Stimulated activated CD8-positive, alpha-beta memory T cell treated with anti-CD3 and anti-CD28 coated beads, Interleukin-15, amount 100 ng/mL, for 24 hours (primary cell): ENCODE measurements at places on chromosomes 2 and 18.

DNA sequence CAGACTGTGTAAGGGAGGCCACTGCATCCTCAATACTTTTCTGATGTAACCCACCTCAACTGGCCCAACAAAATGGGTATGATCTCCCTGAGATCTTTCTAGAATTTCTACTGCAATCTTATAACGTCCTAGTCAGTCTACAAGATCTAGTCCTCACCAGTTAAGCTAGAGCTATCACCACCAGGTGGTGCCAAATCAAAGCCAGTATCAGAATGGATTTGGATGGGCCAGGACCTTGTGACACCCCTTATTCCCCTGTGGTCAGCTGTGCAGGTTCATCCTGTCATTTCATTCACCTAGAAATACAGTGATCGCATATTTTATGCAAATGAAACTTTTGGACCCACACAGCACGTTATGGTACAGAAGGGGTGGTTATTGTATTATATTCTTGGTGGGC lies 90.3 kb downstream of the OLA1 start:
- DNase-seq: no peak

DNA sequence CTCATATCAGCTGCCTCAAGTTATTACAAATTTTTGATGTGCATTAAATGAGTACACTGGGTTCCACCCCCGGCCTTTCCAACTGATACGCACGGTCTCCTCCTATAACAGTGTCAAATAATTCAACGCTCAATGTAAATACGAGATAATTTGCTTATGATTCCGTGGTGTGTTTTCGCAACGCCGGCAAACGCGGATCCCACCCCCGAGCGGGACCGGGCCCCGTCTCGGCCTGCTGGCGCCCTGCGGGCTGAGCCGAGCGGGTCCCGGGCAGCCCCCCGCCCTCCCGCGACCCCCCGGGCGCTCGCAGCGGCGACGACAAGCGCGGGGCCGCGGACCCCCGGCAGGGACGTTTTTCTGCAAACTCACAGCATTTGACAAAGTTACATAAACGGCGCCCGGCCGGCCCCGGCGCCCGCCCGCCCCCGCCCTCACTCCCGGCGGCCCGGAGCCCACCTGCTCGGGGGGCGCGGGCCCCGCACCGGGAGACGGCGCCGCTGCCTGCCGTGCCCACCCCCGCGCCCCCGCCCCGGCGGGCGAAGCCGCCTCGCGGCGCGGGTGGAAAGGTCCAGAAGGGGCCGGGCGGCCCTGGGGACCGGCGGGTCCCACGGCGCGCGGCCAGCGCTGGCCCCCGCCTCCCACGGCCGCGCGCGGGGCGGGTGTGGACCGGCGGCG lies 762 bp downstream of the HDAC4 start:
- no peak for DNase-seq

- DNase-seq: no peak
Measured at GRCh38 chr2:48397846-48398245, 132.1 kb upstream of the STON1 start.

DNA sequence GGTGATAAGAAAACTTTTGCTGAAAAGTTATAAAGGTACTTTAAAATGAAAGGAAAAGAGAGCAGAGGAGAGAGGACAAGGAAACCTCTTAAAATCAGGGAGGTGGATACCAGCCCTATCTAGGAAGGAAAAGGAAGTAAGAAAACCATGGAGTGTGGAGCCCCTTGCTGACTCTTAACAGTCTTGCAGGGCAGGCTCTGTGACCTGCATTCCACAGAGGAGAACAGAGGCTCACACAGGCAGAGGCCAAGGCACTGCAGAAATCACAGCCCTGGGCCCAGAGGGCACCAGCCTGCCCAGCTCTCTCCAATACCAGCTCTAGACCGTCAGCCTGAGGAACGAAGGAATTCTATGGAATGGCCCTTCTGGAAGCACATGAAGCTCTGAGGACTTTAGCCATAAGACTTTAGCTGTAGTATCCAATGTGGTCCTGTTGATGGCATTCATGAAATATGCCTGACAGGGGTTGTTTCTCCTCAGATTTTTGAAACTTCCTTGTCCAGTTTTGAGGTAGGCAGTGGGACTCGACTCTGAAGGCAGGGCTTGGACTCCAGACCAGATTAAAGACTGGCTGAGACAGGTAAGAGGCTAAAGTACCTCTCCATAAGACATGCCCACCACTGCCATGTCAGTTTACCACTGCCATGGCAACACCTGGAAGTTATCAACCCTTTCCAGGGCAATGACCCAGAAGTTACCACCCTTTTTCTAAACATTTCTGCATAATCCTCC lies 216.3 kb downstream of the ANAPC1 start:
- no peak for DNase-seq

DNA sequence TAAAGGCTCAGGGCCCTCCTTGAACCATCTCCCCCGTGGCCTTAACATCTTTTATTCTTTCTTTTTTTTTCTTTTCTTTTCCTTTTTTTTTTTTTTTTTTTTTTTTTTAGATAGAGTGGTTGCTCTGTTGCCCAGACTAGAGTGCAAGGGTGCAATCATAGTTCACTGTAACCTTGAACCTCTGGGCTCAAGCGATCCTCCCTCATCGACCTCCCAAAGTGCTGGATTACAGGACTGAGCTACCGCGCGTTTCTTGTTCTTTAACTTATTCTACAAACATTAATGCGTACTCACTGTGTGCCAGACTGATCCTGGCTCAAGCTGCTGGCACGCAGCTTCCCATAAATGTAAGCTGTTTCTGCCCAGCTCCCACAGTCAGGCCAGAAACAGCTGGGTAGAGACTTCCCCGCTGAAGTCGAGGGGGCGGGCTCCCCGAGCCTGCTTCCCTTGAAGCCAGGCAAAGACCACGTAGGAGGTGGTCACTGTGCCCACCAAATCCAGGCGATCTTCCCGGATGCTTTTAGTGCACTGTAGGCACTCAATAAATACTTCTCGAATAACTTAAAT lies 29.2 kb upstream of the ATP6V1B1 start:
- DNase-seq: no peak

DNA sequence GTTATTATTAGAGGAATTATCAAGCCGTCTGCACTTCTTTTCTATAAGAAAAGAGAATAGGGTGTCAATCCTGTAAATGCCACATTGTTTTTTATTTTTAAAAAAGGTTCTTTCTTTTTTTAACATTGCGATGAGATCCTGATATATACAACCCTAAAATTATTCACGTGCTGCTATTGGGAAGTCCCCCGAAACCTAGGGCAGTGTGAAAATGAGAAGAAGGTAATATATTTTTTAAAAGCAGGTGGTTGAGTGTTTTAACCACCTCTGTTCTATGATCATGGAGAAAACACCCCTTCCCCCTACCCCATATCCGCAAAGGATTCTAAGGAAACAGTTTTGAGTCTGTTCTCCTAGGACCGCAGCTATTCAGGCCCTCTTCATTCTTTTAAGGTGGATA lies 94.5 kb upstream of the KLHL14 start:
- no peak for DNase-seq

GRCh38 chr2:45014016-45014702 lies 4.9 kb upstream of the SIX2 start:
- DNase-seq: no peak

DNA sequence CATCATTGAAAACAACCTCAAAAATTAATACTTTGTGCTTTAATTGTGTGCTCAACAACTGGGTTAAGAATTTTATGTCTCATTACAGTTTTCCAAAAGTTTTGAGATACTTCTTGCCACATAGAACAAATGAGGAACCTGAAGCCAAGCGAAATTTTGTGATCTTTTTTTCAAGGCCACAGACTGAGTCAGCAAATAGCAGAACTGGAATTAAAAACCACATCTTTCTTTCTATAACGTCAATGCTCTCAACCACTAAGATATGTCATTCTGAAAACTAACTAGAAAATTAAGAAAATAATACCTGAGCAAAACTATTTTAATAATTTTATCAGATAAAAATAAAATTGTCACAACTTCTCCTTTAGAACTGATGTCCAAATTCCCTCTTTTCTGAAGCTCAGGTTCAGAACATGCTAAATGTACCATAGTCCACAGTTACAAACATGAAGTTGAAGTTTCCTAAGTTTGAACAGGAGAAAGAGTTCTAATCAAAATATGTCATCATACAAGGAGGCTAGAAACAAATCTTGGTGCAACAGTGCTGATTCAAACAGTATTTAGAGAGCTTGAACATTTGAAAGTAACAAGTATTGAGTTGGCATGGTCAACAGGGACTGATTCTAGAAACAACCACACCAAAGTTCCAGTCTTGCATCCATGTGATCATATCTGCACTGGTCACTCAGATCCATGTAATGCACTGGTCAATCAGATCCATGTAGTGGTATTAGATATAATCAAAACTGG lies 27.6 kb upstream of the CALCRL start:
- no peak for DNase-seq

- DNase-seq: no peak
Measured at GRCh38 chr18:62732617-62733016, 17.3 kb downstream of the PHLPP1 start.

DNA sequence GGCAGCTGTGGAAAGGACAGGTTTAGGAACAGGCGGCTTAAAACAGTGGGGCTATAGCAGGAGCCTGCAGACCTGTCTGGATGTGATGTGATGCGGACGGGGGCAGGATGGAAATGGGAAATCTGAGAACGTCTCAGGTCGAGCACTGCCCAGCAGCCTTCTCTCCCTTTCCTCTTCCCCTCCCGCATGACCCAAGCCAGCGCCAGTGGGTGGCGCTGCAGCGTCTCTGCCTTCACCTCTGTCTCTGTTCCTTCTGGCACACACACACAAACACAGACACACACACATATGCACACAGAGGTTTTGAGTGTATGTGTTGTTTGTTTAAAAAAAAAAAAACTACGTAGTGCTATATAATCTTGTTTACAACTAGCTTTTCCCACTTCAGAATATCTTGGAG lies 82.0 kb upstream of the SLC66A3 start:
- DNase-seq: no peak

DNA sequence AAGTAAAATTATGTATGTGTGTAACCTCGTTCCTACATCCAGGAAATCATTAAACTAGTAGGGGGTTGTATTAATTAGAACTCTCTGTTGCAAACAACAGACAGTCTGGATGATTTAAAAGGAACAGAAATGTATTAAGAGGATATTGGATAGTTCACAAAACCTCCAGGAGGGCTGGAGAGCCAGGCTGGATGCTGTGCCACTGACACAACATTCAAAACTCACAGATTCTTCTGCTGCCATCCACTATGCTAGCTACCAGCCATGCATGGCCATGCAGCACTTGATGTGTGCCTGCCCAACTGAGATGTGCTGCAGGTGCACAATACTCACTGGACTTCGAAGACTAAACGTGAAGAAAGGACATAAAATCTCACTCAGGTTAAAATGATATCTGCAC lies 48.2 kb upstream of the SH3RF3 start:
- no peak for DNase-seq

DNA sequence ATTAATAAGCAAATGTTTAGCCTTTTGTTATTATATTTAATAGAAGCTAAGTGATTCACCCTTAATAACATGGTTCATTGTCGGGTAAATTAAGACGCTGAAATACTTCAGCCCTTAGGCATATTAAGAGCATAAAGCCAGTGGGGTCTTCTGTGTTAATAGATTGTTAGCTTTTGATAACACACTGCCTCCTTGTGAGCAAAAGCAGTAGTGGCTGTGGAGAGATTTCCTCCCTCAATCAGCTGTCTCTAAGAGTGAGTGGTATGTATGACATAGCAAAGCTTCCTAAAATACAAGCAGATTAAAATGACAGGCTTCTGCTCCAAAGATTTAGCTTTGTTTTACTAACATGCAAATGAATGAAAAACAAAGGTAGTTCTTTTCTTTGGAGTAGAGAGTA lies 143.7 kb upstream of the SYT4 start:
- DNase-seq: no peak

DNA sequence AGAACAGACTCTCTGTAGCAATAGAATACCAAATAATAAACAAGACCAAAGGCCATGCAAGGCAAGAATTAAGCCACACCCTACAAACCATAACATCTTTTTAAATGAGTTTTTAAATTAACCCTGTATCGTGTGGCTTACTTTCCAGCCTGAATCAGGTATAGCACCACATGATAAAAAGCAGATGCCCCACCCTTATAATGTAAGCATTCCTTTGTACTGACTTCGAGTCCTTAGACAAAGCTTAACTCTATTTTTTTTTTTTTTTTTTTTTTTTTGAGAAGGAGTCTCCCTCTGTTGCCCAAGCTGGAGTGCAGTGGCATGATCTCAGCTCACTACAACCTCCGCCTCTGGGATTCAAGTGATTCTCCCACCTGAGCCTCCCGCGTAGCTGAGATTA lies 1.7 kb upstream of the C2orf42 start:
- no peak for DNase-seq
